ENCODE measurements at places on chromosomes 4 and X. TPM values are rescaled to one million over a fixed set of nuclear protein-coding genes. Genes with fewer than 3 reads are reported as not detected.

DNA sequence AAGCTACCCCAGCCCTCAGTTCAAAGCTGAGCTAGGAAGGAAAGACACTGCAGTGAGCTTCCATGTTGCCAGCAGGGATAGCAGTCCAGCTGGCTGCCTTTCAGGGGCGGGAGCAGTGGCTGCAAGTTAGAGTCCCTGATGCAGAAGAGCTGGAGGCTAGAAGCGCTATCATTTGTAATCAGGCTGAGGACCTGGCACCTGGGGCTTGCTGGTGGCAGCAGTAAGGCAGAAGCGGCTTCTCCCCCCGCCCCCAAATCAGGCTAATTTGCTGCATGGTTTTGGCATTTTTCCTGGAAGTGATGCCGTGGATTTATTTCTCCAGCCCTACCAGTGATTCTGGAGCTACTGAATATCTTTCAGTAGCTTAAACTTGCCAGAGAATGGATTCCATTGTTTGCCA is 203.3 kb downstream of the CLCN4 start:
- H3K36me3 ChIP-seq = no peaks in the 10 kb centered on the region
- no peak overlapping the region for H3K27ac ChIP-seq
- DNase-seq = no peak
- H3K4me3 ChIP-seq = no peak overlapping the region

- no peaks in the 10 kb centered on the region for H3K4me1 ChIP-seq
- no peaks in the 10 kb centered on the region for H3K36me3 ChIP-seq
- no peaks in the 10 kb centered on the region for H3K27me3 ChIP-seq
- H3K27ac ChIP-seq = no peak overlapping the region
- no peak for DNase-seq
Measured at GRCh38 chr4:144461906-144462305, 184.1 kb upstream of the HHIP start.

MTMR8 gene
- total RNA-seq = 4.7 TPM

DNA sequence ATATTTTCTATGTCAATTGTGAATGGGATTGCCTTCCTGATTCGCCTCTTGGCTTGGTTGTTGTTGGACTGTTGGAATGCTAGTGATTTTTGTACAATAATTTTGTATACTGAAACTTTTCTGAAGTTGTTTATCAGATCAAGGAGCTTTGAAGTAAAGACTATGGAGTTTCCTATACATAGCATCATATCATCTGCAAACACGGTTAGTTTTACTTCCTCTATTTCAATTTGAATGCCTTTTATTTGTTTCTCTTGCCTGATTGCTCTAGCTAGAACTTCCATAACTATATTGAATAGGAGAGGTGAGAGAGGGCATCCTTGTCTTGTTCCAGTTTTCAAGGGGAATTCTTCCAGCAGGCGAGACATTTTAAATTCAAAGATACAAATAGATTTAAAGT is 226.5 kb downstream of the FBXO8 start:
- no peak for DNase-seq
- no peak overlapping the region for H3K4me3 ChIP-seq
- H3K4me1 ChIP-seq = no peaks in the 10 kb centered on the region
- no peaks in the 10 kb centered on the region for H3K36me3 ChIP-seq

DNA sequence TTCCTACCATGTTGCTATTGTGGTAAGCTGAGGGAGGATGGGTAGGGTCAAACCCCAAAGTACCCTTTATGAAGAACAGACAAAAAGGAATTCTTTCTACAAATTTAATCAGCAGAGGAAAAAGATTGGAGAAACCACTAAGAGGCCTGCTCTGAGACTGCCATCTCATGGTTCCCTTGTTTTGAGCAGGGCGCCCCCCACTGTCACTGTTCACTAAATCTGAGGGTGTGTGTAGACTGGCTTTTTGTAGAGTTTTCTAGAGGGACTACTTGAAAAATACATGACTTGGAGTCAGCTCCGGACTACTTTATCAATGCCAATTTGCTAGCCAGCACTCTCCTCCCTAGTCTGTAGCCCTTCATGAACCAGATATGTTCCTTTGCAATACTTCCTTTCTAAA is 324.8 kb downstream of the FRMPD4 start:
- H3K36me3 ChIP-seq = no peaks in the 10 kb centered on the region
- peaks cover 2% of the 10 kb centered on the region for H3K27me3 ChIP-seq
- no peak for DNase-seq

GRCh38 chrX:10156199-10157031 is at the start of gene CLCN4:
TSS of gene CLCN4 (plus strand) at chrX:10156975. CDS start at chrX:10185033, 28,058 bp downstream.
- H3K4me1 ChIP-seq = peaks cover 34% of the 10 kb centered on the region
- peak within 1 kb of the TSS; percentile 83 for H3K4me3 ChIP-seq
- peak; percentile 26 for DNase-seq

GPR82 gene
- total RNA-seq = 0.35 TPM

DNA sequence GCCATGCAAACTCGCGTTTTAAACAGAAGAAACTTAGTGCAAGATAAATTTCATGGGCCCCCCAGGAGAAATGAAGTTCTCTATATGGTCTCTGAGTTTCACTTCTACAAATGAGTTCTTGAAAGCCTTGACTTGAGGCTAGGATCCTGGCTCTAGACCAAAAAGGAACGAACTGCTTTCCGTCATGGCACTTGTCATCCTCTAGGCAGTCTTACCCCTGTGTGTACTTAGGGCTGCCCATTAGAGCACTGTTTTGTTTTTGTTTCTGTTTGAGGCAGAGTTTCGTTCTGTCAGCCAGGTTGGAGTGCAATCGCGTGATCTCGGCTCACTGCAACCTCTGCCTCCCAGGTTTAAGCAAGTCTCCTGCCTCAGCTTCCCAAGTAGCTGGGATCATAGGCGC is 29.0 kb downstream of the RNF4 start:
- H3K27ac ChIP-seq = peak overlapping the region; percentile 84
- H3K27me3 ChIP-seq = no peaks in the 10 kb centered on the region
- DNase-seq = no peak
- peaks cover 44% of the 10 kb centered on the region for H3K4me1 ChIP-seq
- peak overlapping the region; percentile 55 for H3K4me3 ChIP-seq

GRCh38 chrX:68196939-68197791 is 236.1 kb downstream of the OPHN1 start:
- no peaks in the 10 kb centered on the region for H3K36me3 ChIP-seq
- DNase-seq = no peak
- no peaks in the 10 kb centered on the region for H3K27me3 ChIP-seq
- no peak overlapping the region for H3K4me3 ChIP-seq

CMC4 gene
- 4.7 TPM for total RNA-seq

TLR10 gene
- total RNA-seq = 107 TPM

GRCh38 chr4:32472918-32473317 is 1752.7 kb downstream of the PCDH7 start:
- H3K27me3 ChIP-seq = no peaks in the 10 kb centered on the region
- H3K4me3 ChIP-seq = no peak overlapping the region
- no peaks in the 10 kb centered on the region for H3K4me1 ChIP-seq
- DNase-seq = no peak
- no peaks in the 10 kb centered on the region for H3K36me3 ChIP-seq
- no peak overlapping the region for H3K27ac ChIP-seq

DCAF4L1 gene
- 0.22 TPM for total RNA-seq

RRH gene
- total RNA-seq = 0.59 TPM

- H3K4me3 ChIP-seq = no peak overlapping the region
- DNase-seq = no peak
- no peak overlapping the region for H3K27ac ChIP-seq
- no peaks in the 10 kb centered on the region for H3K4me1 ChIP-seq
- no peaks in the 10 kb centered on the region for H3K27me3 ChIP-seq
Measured at GRCh38 chrX:38081909-38082308, 75.6 kb downstream of the SYTL5 start.

- DNase-seq = no peak
- no peak overlapping the region for H3K27ac ChIP-seq
- H3K4me1 ChIP-seq = no peaks in the 10 kb centered on the region
- H3K36me3 ChIP-seq = peaks cover 8% of the 10 kb centered on the region
Measured at GRCh38 chr4:52933738-52934137, 71.6 kb downstream of the RASL11B start.

MMRN1 gene
- 0.16 TPM for total RNA-seq

DNA sequence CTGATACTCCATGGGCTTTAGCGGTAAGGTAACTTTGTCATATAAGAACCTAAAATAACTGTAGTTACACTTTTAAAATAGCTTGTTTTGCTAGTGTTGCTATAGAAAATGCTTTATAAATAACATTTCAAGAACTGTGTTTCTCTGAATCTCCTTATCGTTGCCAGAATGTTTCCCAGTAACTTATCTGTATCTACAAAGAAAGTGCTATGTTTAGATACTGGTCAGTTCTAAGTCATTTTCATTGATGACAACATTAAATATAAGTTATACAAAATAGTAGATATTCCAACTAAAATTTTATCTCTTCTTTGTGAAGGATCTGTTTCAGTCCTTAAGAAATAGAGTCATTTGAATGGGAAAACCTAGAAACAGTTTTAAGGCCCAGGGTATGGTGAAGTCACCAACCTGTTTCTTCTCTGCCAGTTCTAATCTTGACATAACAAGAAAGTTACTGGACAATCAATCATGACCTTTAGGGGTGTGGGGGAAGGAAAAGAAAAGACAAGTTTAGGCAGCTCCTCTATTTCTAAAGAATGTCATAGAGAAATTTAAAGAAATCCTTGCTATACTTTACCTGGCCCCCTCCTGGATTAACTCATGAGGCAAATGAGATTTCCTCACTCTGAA is 425.9 kb downstream of the RPA4 start:
- H3K4me1 ChIP-seq = no peaks in the 10 kb centered on the region
- no peak overlapping the region for H3K4me3 ChIP-seq
- no peak for DNase-seq
- no peak overlapping the region for H3K27ac ChIP-seq
- no peaks in the 10 kb centered on the region for H3K36me3 ChIP-seq

GRCh38 chr4:24914460-24914859 is 1.6 kb upstream of the CCDC149 start:
- H3K27ac ChIP-seq = no peak overlapping the region
- H3K4me3 ChIP-seq = no peak overlapping the region
- H3K27me3 ChIP-seq = peaks cover 37% of the 10 kb centered on the region
- H3K36me3 ChIP-seq = no peaks in the 10 kb centered on the region
- DNase-seq = no peak

- no peaks in the 10 kb centered on the region for H3K27me3 ChIP-seq
- H3K27ac ChIP-seq = peak overlapping the region; percentile 28
- DNase-seq = no peak
- peaks cover 53% of the 10 kb centered on the region for H3K4me1 ChIP-seq
- H3K4me3 ChIP-seq = no peak overlapping the region
Measured at GRCh38 chr4:87058356-87059073, 123.7 kb downstream of the AFF1 start.

DNA sequence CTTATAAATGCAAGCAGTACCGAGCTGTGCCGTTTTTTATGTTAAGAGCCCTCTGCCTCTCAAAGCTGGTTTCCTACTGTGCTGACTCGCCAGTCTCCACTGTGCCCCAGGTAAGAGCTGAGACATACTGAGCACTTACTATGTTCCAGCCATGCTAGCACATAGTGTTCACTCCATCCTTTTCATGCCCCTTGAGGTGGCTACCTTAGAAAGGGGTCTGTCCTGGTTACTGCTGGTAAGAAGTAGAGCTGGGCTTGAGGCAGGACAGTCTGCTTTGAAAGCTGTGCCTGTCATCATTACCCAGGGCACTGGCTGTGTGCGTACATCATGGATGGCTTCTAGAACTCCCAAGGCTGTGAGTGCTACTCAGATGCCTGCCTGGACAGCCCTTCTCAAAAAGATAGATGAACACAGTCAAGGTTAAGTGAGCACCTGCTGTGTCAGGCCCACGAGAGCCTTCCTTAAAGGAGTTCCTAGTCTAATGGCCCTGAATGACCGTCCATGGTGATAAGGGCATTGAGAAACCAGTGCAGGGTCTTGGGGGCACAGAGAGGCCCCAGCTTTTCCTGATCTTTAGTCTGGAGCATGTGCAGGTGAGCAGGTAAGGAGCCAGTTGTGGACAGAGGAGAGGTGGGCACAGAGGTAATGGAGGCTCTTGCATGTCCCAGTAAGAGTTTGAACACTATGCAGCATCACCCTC is 1.6 kb downstream of the STK32B start:
- H3K27ac ChIP-seq = no peak overlapping the region
- no peaks in the 10 kb centered on the region for H3K36me3 ChIP-seq
- H3K4me3 ChIP-seq = no peak overlapping the region
- H3K4me1 ChIP-seq = peaks cover 17% of the 10 kb centered on the region
- no peak for DNase-seq
- peaks cover 26% of the 10 kb centered on the region for H3K27me3 ChIP-seq

PDCL2 gene
- not detected for total RNA-seq

RTL3 gene
- not detected for total RNA-seq

DNA sequence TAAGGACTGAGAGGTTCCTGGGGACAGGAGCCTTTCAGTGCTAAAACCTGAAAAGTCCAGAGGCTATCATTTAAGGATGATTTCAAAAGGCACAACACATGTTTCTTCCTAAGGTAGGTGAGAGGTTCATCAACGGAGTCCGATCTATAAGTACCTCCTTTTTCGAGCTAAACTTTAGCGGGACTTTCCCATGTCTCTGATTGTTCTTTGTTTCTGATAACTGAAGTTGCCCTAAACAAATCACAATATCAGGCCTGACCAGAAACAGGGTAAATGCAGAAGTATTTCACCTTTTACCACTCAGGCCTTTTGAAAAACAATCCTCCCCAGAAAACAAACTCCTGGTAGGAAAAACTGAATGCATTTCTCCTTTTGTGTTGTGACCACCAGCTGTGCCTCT is 17.6 kb downstream of the PIR start:
- no peak for DNase-seq
- no peak overlapping the region for H3K27ac ChIP-seq
- no peaks in the 10 kb centered on the region for H3K36me3 ChIP-seq
- no peak overlapping the region for H3K4me3 ChIP-seq
- no peaks in the 10 kb centered on the region for H3K27me3 ChIP-seq
- no peaks in the 10 kb centered on the region for H3K4me1 ChIP-seq

AADAT gene
- not detected for total RNA-seq

- H3K27me3 ChIP-seq = peaks cover 2% of the 10 kb centered on the region
- no peak overlapping the region for H3K4me3 ChIP-seq
- no peaks in the 10 kb centered on the region for H3K4me1 ChIP-seq
- no peak overlapping the region for H3K27ac ChIP-seq
Measured at GRCh38 chr4:143782521-143782920, 82.0 kb upstream of the FREM3 start.

DNA sequence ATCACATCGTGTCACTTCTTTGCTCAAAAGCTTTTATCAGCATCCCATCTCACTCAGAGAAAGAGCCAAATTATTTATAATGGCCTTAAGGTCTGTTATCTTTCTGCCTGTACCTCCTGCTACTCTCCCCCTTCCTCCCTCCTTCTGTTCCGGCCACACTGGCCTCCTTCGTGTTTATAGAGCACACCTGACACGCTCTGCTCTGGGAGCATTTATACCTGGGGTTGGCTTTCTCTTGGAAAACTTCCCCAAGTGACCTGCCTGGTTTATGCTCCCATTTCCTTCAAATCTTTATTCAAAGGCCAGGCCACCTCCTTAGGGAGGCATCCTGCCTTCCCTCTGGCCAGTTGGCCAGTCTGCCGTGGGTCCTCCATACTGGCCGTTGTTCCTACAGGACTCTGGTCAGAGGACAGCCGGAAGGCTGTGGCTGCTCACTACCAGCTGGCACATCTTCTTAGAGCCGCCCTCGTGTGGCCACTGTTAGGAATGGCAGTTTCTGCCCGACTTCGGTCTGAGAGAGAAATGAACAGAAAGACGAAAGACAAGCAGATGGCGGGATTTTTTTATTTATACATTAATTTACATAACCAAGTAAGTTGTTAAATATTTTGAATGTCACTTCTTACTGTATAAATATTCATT is 80.2 kb upstream of the CBLL2 start:
- no peak overlapping the region for H3K4me3 ChIP-seq
- peaks cover 16% of the 10 kb centered on the region for H3K4me1 ChIP-seq
- H3K36me3 ChIP-seq = no peaks in the 10 kb centered on the region
- H3K27ac ChIP-seq = no peak overlapping the region

GRCh38 chr4:38237139-38237538 is 276.9 kb downstream of the PTTG2 start:
- H3K27ac ChIP-seq = no peak overlapping the region
- peaks cover 15% of the 10 kb centered on the region for H3K27me3 ChIP-seq
- H3K36me3 ChIP-seq = no peaks in the 10 kb centered on the region
- no peak overlapping the region for H3K4me3 ChIP-seq
